ENCODE measurements at places on chromosomes 1 and 21.

DNA sequence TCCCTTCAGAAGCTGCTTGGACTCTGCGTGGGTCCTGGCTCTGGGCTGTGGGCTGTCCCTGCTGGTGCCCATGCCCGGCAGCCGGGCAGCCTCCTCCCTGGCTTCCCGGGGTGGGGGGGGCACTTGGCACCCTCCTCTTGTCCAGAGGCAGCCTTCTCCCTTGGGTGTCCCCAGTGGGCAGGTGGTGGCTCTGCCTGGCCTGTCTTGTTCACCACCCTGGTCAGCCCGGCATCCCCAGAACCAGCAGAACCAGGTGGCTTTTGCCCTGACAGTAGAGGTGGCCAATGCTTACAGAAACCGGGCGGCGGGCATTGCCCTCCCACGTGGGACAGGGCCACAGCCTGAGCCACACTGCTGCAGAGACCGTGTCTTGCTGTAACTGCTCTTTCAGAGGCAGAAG is 38.0 kb downstream of the CFAP74 start:
- DNase-seq = no peak

GRCh38 chr1:66699213-66699612 is 53.0 kb upstream of the DYNLT5 start:
- DNase-seq = no peak

DNA sequence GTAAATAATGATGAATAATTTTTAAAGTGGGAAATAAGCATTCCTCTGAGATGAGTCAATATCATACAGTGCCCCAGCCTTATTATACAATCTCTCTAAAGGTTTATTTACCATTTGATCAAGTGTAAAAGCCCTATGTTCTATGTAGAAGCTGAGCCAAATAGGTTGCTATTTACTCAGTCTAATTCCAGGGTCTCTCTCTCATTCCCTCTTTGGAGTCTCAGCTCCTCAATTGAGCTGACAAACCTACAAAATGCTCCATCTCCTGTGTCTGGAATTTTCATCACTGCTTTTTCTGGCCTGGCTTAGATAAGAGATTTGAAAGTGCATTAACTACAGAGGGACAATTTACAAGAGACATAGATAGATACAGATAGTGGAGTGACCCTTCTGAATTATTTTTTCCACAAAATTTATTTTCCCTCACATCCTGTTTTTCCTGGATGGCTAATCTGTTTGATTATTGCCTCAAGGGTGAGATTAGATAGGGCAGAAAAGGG is 24.8 kb upstream of the USH2A start:
- DNase-seq = no peak

GRCh38 chr1:66134004-66134403 is 341.3 kb downstream of the PDE4B start:
- DNase-seq = no peak

GRCh38 chr1:222285526-222285925 is 262.4 kb downstream of the HHIPL2 start:
- DNase-seq = no peak
